Fibroblast of skin of scalp (primary cell): ENCODE measurements at places on chromosomes 16 and 17.

DNA sequence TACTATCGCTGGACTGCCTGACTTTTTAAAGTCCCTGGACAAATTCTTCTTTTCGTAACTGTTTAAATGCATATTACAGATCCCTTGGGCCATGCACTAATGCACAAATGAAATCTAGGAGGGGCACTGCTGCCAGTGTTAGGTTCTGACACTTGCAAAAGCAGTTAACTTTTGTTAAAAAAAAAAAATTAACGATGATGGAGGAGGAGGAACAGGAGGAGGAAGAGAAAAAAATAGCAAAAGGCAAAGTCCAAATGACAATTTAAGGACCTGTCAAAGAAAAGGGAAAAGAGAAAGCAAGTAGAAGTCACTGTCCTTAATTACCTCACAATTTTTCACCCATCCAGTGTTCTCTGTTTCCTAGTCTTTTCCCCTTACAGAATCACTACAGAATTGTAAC, 97.8 kb upstream of the CORO6 start:
- DNase-seq, result no peak

DNA sequence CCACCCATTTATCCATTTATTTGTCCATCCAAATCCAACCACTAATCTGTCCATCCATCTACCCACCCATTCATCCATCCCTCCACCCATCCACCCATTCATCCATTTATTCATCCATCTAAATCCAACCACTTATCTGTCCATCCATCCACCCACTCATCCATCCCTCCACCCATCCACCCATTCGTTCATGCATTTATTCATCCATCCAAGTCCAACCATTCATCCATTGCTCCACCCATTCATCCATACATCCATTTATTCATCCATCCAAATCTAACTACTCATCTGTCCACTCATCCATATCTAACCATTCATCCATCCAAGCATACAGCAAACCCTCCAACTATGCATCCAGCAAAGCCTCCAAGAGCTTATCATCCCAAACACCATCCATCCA, 267.3 kb downstream of the XYLT1 start:
- no peak for DNase-seq

- DNase-seq, result no peak
Observed at GRCh38 chr17:49975531-49975930, 6.5 kb downstream of the DLX4 start.

DNA sequence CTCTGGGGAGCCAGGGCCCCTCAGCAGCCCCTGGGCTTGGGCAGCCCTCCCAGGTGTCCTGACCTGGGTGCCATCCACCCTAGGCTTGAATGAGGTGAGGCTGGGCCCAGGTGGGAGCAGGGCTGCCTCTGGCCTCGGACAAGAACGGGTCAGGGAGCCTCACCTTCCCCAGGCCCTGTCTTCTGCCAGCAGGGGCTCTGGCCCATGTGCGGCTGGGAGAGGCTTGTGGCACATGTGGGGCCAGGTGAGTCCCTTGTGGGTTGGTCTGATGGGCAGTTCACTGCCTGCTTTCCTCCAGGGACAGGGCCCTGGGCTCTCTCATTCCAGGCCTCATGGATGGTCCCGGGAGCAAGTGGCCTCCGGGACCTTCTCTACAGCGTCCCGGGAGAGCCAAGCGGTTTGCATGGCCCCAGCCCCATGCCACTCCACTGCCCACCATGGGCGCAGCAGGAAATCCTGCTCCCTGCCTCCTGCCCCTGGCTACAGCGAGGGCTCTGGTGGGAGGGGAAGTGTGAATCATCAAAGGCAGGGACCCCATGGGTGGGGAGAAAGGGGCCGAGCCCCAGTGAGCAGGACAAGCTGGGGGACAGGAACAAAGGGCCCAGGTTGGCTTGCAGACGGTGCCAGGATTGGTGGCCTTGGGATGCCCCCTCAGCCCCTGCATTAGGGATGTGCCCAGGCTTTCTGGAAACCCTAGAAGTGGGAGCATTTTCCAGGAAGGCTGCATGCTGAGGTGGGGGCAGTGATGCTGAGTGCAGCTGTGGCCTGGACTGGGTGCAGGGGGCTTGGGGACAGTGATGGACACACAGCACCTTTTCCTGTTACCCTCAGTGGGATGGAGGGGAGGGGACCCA, 12.2 kb downstream of the VASN start:
- no peak for DNase-seq

- no peak for DNase-seq
Observed at GRCh38 chr17:6556121-6557039, at the start of gene PITPNM3. TSS of gene PITPNM3 (minus strand) at chr17:6556555. CDS start at chr17:6556406, 149 bp downstream.

- DNase-seq, result no peak
Observed at GRCh38 chr17:16272111-16272840, 55.3 kb downstream of the PIGL start.

- DNase-seq, result no peak
Observed at GRCh38 chr16:22366371-22366770, 8.0 kb downstream of the CDR2 start.

DNA sequence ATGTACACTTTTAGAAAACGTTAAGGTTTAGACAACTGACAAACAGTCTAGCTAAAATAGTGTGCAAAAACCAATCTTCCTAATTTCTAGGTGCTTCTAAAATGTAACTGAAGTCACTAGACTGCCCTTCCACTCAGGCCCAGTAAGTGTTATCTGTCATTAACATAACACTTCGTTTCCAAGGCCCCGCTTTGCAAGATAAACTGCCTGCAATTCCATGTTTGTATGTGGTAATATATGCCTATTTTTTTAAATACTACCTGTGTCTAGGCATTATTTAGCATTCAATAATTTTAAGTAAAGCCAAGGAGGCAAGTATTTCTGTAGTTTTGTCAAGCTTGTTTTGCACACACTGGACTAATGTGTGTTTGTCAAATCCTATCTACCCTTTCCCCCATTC, 3.2 kb downstream of the USP32 start:
- no peak for DNase-seq

- no peak for DNase-seq
Observed at GRCh38 chr17:66230922-66231591, 1.8 kb upstream of the APOH start.

DNA sequence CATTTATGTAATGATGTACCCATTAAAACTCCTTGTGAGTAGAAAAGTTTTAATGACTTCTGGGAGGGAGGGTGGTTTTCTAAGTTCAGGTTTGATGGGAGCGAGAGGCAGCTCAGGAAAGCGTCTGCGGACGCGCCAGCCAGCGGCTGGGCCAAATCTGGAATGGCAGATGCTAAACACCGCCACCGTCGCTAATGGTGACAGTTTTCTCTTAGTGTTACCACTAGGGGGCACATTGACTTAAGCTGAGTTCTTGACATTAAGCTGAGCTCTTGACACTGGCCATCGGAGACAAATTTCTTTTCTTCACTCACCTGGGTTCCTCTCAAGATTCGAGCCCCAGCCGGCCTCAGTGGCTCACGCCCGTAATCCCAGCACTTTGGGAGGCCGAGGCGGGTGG, 6.7 kb downstream of the TRPV1 start:
- peak; percentile 10 for DNase-seq

GRCh38 chr16:12095275-12096156, 119.0 kb downstream of the SNX29 start:
- peak; percentile 62 for DNase-seq

- no peak for DNase-seq
Observed at GRCh38 chr16:84922351-84923120, 88.8 kb downstream of the ZDHHC7 start.

DNA sequence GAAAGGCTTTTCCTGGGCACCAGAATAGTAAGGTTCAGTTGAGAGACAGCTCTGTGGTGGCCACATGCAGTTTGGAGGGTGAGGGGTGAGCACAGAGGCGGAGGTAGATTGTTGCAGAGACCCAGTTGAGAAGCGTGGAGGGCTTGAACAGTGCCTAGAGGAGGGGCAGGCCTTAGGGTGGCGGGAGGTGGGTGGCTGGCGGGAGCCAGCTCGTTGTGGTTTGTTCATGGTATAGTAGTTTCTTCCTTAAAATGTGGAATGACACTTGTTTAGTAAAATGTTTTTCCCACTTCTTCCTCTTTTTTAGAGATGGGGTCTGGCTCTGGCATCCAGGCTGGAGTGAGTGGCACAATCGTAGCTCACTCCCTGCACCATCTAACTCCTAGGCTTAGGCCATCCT, 14.2 kb downstream of the USP10 start:
- no peak for DNase-seq

- no peak for DNase-seq
Observed at GRCh38 chr17:56536766-56537165, 56.7 kb upstream of the NOG start.

- no peak for DNase-seq
Observed at GRCh38 chr17:12053552-12053951, 32.9 kb downstream of the MAP2K4 start.

DNA sequence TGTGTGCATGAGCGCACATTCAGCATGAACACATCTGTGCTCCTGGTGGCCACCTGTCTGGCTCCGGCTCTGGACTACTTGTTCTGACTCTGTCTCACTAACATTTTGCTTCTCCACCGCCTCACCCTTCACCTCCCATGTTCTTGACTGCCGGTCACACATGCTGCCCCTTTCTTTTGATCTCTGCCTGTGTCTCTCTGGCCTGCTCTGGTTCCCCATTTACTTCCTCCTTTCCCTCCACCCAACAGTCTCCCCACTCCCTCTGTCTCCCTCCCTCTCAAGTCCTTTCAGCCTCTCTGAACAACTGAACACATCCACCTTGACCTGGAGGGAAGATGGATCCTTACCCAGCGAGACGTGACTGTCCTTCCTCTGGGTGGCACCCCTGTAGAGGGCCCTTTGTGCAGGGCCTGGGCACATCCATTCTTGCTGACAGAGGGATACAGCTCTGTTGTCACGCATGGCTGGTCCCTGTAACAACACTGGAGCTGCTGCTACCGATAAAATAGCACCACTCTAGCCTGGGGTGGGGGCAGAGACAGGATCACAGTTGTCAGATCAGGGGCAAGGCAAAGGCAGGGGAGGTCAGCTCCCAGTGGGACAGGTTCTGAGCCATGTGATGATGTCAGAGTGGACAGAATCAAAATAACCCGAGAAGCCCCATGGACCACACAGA, 11.0 kb downstream of the ZSCAN32 start:
- DNase-seq, result no peak
